ENCODE measurements at places on chromosomes 6 and 20.

GRCh38 chr20:19903168-19903811, 113.9 kb upstream of the NAA20 start:
- DNase-seq: no peak

- DNase-seq: no peak
Observed at GRCh38 chr6:117263353-117263927, 1.9 kb upstream of the VGLL2 start.

DNA sequence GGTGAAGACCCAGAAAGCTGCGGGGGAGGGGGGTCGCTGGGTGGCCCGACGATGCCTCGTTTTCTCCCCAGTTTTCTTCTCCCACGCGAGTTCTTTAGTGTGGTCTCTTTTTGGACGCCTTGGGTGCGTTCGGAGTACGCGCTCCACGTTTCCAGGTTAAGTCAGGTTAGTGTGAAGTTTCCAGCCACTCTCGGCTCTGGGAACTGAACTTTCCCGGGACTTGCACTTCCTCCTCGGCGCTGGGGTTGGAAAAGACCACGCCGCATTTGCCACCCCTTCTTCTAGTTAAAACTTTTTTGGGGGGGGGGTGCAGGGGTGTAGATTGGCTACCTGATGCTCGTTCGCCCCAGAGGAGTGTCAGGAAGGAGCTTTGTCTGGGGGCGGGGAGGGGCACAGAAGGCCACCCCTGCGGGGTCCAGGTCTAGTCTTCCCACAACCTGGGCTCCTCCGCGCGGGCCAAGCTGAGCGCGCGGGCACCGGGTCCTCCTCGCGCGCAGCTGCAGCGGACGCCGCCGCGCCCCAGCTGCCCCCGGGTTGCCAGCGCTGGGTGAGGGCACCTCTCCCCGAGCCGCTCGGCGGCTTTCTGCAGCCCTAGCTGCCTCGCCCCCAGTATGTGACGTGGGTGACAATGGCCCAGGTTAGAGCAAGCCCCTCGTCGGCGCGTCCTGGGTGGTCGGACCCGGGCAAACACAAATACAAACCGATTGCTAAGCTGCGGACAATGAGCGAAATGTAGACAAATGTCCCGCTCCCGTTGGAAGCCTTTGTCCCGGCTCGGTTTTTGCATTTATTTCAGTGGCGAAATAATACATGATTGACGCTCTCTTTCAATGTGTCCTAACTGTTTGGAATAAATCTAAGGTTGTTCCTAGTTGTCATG, 1.7 kb upstream of the NKX2-2 start:
- no peak for DNase-seq

GRCh38 chr6:16711546-16712254, 49.6 kb downstream of the ATXN1 start:
- no peak for DNase-seq

GRCh38 chr6:72418495-72418894, 203.4 kb upstream of the KCNQ5 start:
- DNase-seq: no peak

- no peak for DNase-seq
Observed at GRCh38 chr20:9409352-9409751, 105.0 kb upstream of the LAMP5 start.

DNA sequence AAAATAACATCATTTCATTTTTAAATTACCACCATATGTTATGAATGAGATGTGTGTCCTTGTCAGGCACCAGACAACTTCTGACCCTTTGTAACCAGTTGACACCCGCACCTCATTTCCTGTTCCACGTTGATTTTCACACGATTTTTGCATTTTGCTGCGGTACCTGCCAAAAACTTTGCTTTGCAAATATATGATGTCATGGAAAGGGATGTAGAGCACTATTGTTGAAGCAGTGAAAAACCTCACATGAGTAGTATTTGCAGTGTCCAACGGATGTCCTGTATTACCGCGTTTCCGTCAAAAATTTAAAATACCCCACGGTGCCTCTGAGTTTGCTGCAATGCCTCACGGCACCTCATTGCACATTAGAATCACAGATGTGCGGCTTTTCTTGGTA, 115.6 kb downstream of the MTHFD1L start:
- DNase-seq: no peak

DNA sequence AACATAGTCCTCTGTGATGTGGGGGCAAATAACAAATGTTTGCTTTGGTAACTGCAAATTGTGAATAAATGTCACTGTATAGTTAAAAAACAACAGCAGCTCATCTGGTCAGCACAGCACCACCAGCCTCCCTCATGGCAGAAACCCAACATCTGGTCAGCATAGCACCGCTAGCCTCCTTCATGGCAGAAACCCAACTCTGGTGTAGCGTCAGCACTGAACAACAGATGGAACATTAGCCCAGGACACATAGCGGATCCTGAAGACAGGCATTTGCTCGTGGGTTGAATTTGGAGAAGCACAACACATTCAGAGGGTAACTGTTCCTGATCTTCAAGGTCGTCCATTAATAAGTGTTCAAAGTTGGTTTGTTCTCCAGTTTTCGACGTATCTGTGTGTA, 265.9 kb downstream of the DLL1 start:
- no peak for DNase-seq

DNA sequence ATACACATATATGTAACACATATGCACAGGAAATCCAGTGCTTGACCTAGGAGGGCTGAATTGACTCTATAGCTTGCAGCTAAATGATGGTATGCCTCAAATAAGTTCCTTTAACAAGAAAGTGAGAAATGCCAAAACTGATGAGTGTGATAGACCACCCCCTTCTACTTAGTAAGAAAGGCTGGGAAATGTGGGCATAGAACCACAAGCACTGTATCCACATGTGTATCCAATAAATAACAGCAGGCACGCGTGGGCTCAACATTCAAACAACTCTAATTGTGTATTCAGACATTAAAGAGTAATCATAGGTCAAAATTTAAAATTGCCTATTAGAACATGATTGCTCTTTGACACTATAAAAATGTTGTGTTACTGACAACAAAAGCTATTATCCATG, 54.1 kb downstream of the FAM83B start:
- no peak for DNase-seq

DNA sequence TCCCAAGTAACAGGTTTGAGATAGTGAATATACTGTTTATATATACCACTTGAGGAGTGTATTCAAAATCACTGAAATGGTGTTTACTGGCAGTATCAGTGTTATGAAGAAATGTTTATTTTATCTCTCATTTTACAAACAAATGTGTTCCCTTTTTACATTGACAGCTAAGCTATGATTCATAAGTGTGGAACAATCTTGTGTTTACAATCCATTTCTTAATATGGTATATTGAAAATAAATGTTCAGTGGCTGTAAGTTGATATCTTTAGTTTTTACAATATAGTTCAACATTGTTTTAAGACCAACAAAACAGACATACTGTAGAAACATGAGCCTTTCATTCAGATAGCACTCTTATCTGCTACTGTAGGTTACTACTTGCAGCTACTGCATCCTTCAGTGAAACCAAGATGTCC, 14.3 kb downstream of the PHF3 start:
- DNase-seq: no peak

DNA sequence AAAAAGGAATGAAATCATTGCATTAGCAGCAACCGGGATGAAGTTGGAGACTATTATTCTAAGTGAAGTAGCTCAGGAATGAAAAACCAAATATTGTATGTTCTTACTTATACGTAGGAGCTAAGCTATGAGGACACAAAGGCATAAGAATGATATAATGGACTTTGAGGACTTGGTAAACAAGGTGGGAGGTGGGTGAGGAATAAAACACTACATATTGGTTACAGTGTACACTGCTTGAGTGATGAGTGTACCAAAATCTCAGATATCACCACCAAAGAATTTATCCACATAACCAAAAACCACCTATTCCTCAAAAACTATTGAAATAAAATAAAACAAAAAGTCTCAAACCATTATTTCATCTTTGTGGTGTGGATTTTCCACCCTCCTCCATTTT, 593.5 kb downstream of the TENT5A start:
- no peak for DNase-seq

DNA sequence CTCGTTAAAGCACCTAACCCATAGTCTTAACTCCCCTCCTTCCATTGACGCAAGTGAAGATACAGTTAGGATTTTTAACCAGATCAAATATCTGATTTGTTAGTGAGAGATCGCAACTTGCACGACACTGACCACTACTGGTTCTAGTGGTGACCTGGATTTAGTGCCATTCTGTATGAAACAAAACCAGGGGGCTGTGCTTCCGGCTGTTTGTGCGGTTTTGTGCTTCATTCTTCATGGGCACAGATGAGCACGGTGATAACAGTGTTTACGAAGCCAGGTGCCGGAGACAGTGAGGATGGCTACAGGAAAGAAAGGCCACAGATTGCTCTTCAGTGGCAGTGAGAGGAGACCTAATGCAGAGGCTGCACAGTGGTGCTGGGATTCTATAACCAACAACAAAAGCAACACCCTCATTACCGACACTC, 75.5 kb downstream of the NOL4L start:
- no peak for DNase-seq

DNA sequence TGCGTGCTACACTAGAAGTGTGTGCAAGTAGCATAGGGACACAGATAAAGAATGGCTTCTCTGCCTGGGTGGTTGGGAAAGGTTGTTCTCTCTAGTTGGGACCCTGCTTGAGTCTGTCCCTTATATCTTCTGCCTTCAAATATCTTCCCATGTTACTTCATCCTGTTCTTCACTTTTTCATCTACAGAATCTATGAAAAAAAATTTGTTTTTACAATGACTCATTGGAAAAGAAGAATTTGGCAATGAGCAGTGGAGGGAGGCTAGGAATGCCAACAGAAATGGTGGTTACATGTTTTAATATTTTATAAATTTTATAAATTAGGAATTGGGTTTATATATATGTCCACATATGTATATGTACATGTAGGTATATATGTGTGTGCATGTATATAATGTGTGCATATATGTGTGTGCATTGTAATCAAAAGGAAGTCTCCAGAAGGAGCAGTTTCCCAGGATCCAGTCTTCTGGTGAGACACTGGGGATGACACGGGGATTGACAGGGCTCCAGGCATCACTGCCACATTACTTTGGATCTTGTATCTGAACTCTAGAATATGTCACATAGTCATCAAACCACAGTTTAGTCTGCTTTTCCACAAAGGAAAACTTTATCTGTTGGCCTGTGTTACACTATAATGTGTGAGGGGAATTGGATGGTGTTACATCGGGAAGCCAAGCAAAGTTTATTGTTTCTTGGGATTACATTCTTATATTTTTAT, 75.3 kb upstream of the RIPOR2 start:
- DNase-seq: no peak

GRCh38 chr6:139973669-139974344, 599.4 kb upstream of the CITED2 start:
- DNase-seq: no peak

DNA sequence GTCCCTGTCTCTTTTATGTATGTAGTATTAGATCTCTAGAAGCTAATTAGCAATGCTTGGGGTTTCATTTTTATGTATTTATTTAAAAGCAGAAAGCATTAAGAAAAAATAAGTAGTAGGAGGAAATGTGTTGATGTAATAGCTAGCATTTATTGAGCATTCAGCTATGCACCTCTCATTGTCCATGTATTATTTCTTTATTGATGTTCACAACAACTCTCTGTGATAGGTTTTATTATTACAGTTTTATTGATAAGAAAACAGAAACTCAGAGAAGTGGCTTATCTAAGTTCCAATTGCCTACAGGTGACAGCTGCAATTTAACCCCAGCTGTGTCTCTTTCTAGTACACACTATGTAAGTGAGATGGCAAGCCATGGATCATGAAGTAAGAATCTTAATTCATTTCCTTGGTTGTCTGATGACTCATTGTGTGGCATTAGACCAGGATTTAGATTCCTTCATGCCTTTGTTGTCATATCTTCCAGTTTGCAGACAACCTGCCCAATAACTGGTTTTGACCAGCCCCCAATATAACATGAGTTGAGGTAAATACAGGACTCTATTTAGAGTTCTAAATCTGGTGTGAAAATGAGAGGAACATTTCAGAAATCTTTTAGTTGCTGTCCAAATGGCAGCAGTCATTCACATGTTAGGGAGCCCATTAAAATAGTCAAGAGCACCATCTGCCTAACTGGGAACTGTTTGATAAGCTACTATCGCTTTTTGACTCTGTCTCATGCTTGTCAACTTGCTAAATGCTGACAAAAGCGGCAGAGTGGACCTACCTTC, 170.8 kb upstream of the PHACTR1 start:
- no peak for DNase-seq

DNA sequence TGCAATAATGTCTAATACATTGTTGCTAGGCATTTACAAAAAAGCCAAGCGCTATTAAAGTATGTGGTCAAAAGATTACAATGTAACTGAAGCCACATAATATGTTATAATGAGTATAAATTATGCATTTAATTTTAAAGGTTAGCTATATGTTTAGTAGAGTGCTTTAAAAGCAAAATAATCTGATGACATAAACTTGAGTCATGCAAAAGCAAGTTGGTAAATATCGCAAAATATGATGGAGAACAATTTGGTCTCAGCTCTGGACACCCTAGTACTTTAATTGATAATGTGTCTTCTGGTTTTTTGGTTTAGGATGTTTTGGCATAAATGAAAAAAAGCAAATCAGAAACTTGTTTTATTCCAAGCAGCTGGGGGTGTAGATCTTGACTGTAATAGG, 188.6 kb upstream of the RREB1 start:
- no peak for DNase-seq

GRCh38 chr6:105607636-105608621, 205.0 kb upstream of the PREP start:
- DNase-seq: no peak

GRCh38 chr6:92892626-92893170, 526.7 kb downstream of the EPHA7 start:
- no peak for DNase-seq

GRCh38 chr6:122726649-122727048, 52.9 kb upstream of the FABP7 start:
- no peak for DNase-seq

DNA sequence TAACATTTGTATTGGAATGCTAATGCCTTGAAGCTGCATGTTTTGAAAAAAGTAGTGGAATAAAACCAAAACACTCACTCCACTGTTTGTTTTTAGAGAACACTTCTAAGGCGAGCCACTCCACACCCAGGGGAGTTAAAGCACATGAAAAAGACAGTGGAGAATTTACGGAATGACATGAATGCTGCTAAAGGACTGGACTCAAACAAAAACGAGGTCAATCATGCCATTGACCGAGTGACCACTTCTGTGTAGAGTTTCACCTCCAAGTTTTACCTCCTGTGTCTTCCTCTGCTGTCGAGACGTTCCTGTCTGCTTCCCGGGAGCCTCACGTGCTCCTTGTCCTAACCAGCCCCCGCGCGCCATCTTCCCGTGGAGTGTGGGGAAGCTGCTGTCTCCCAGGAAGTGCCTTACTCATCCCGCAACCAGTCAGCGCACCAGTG, 127.8 kb downstream of the LRRC1 start:
- DNase-seq: no peak

- no peak for DNase-seq
Observed at GRCh38 chr6:73375216-73375615, 5.5 kb upstream of the OOEP start.

- no peak for DNase-seq
Observed at GRCh38 chr6:81734081-81734480, 18.4 kb downstream of the TENT5A start.

DNA sequence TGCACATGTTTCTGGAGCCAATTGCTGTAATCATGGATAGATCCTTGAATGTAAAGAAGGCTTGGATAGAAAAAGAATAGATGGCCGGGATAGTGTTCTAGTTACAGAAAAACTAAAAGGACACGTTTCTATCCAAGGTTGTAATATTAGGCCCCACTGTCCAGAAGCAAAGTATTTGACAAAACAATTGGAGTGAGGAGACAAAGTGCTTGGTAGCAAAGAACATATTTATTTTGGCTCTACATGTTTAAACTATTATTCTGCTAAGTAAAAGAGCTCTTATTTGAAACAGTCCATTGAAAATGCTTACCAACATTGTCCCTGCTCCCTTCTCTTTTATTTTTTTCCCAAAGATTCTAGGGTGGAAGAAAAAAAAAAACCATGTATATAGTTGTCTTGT, 94.4 kb downstream of the MYO6 start:
- DNase-seq: no peak
